Purkinje cell (primary cell): ENCODE measurements at places on chromosomes 16 and 17. TPM values are rescaled to one million over a fixed set of nuclear protein-coding genes. Genes with fewer than 3 reads are reported as not detected.

The PYY gene
- polyA plus RNA-seq, result not detected in 2 replicates

The TLCD1 gene
- 3.3 and 3.5 TPM in 2 replicates for polyA plus RNA-seq

The SPATA22 gene
- polyA plus RNA-seq, result not detected in 2 replicates

The PNMT gene
- 0.20 and 1.0 TPM in 2 replicates for polyA plus RNA-seq

The PIRT gene
- polyA plus RNA-seq, result 0.20 and 0.95 TPM in 2 replicates

The BAIAP2 gene
- polyA plus RNA-seq, result 180 and 236 TPM in 2 replicates

The CDRT15 gene
- not detected in 2 replicates for polyA plus RNA-seq

The PMFBP1 gene
- polyA plus RNA-seq, result 0.27 and 1.5 TPM in 2 replicates

The SP2 gene
- polyA plus RNA-seq, result 2.1 and 3.0 TPM in 2 replicates

The TNP2 gene
- polyA plus RNA-seq, result not detected in 2 replicates

The DHRS7C gene
- polyA plus RNA-seq, result not detected in 2 replicates
